C1 segment of cervical spinal cord (tissue), 14 donors: ENCODE measurements at places on chromosomes 13 and 19.
A peak's percentile ranks its signal among the peaks of the same experiment; 100 is the strongest.

GRCh38 chr19:8922591-8922990 is 87.6 kb downstream of the MUC16 start:
- no peak for DNase-seq

DNA sequence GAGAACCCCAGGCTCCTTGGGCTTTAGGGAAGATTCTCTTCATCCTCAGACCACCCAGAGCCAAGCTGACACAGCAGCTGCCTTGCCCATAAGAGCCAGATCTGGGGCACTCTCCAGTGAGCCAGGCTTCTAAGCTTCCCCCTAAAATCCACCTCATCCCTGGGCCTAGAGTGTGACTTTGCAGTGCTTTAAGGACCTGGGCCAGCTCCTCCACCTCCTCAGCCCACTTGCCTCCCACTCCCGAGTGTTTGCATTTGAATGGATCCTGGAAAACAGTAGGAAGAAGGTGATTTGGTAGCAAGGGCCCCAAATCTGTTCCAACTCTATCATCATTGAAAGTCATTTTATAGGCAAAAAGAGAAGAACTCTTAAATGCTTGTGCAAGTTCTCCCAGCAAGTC is 108.7 kb upstream of the UBL3 start:
- no peak for DNase-seq

DNA sequence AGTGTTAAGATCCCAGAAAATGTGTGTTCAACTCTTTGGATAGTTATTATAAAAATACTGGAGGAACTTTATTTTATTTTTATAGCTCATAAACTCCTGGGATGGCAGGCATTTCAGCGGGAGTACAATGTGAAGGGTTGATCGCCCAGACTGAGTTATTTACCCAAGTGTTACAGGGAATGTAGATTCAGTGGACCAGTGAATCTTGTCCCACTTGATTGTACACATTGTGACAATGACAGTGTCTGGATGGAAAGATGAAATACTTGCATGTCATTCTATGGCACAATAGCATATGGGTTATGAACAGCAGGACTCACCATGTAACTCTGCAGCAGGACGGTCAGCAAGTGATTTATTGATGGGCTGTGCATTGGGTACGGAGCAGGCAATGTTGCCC is 20.3 kb downstream of the OLFM4 start:
- no peak for DNase-seq

DNA sequence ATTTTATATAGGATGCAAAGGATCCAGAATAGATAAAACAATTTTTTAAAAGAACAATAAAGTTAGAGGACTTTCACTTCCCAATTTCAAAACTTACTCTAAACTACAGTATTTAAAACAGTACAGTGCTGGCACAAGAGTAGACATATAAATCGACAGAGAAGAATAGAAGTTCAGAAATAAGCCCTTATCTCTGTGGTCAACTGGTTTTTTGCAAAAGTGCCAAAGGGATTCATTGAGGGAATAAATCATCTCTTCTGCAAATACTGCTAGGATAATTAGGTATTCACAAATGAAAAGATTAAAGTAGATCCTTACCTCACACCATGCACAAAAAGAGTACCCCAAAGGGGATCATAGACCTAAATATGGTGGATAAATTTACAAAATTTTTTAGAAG is 431.0 kb upstream of the HTR2A start:
- no peak for DNase-seq

DNA sequence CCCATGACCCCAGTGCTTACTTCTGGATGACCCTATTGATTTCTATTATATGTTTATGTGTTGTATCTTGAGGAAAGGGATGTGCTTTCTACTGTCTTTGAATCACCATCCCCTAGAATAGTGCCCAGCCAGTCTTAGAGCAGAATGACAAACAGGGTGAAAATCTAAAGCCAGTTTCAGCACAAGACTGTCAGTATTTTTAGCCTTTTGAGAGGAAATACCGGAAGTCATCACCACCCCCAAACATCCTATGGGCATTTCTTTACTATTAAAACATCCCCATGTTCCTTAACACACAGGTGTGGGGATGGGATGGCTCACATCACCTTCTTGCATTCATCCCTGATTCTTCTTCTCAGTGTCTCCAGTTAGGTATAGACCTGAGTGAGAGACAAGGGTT is 52.1 kb upstream of the UBE2L5 start:
- no peak for DNase-seq

DNA sequence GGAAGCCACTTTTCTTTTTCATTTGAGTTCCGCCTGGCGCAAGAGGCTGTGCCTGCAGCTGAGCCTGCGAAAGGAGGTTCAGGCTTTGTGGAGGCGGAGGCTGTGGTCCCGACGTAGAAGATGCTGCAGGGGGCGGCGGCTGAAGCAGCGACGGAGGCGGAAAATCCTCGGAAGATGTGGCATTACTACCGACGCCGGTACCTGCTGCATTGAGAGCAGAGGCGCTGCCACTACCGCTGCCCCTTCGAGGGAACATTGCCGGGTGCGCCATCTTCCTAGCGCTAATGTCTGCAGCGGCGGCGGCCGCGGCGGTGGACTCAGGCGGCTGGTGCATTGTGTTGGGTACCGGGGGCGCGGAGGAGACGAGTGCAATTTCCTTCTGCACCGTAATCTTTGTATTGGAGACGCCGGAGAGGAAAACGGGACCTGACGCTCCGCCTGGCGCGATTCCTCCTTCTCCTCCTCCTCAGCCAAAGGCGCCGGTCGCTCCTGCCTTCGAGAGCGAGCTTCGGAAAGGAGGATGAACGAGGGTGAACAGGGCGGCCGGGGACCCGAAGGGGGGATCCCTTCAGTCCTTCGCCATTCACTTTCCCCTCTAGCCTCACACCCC is at the start of gene TSC22D1:
TSC22D1 (minus strand) TSS at position 590 of the 610 bp plus-strand sequence; CDS start at position 334, 256 bp downstream.
- peak; percentile 71 for DNase-seq

- DNase-seq = no peak
Measured at GRCh38 chr19:35897706-35898451, 2.5 kb downstream of the NFKBID start.

DNA sequence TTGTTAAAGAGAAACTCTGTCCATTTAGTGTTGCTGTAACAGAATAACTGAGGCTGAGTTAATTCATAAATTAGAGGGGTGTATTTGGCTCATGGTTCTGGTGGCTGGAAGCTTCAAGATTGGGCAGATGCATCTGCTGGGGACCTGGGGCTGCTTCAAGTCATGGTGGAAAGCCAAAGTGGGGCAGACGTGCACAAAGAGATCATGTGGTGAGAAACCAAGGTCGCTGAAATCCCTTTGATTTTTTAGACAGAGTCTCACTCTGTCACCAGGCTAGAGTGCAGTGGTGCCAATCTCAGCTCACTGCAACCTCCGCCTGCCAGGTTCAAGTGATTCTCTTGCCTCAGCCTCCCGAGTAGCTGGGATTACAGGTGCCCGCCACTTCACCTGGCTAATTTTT is 46.0 kb downstream of the RCBTB2 start:
- no peak for DNase-seq

- DNase-seq = no peak
Measured at GRCh38 chr13:107585469-107586180, 629.7 kb downstream of the LIG4 start.

DNA sequence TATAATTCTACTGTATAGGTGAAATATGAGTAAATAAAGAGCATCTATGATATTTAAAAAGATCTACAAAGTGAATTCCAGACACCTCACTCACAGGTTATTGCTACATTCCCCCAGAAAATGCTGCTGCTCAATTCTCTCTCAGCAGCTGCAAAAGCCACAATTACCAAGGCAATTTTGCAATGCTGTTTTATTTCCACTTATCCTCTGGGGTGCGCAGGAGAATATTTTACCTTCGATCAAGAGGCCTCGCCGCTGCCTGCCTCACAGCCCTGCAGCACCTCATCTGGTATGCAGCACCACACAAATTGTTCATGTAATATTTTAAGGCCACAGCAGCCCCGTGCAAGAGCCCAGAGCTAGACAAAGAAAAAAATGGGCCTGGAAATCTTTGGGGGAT is 333.2 kb downstream of the DNAJC15 start:
- no peak for DNase-seq

GRCh38 chr13:97537110-97537509 is 103.1 kb downstream of the RAP2A start:
- DNase-seq = no peak

GRCh38 chr13:50104493-50104892 is 89.2 kb downstream of the KCNRG start:
- DNase-seq = no peak

DNA sequence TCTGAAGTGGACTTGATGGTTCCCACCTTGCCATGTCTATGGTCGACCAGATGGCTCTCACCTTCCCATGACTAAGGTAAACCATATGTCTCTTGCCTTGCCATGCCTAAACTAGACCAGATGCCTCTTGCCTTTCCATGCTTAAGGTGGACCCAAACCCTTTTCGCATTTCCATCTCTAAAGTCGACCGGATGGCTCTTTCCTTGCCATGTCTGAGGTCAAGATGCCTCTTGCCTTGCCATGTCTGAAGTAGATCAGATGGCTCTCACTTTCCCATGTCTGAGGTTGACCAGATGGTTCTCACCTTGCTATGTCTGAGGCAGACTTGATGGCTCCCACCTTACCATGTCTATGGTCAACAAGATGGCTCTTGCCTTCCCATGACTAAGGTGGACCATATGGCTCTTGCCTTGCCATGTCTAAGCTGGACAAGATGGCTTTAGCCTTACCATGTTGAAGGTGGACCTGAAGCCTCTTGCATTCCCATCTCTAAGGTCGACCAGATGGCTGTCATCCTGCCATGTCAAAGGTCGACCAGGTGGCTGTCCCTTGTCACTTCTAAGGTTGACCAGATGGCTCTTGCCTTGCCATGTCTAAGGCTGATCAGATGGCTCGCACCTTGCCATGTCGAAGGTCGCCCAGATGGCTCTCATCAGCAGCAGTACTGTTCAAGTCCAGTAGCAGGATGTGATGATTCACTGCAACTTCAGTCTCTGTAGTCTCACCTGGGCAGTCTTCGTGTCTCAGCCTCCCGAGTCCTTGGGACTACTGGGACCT is 1439.4 kb downstream of the UQCRFS1 start:
- DNase-seq = no peak

GRCh38 chr19:48991011-48991609 is 2.0 kb downstream of the GYS1 start:
- DNase-seq = no peak
